ENCODE measurements at places on chromosomes 6 and 20. TPM values are rescaled to one million over a fixed set of nuclear protein-coding genes. Genes with fewer than 3 reads are reported as not detected.

PI16 gene
- polyA plus RNA-seq, result 4.2 TPM

NNAT gene
- 148 TPM for polyA plus RNA-seq

HSPA1B gene
- polyA plus RNA-seq, result 150 TPM

ARG1 gene
- 0.87 TPM for polyA plus RNA-seq

AKAP7 gene
- polyA plus RNA-seq, result 11.6 TPM

C20orf204 gene
- polyA plus RNA-seq, result 0.35 TPM

DEFB124 gene
- polyA plus RNA-seq, result not detected

CLVS2 gene
- 0.23 TPM for polyA plus RNA-seq

TGM3 gene
- polyA plus RNA-seq, result 0.98 TPM

MROH8 gene
- polyA plus RNA-seq, result 7.1 TPM

TTLL9 gene
- 2.3 TPM for polyA plus RNA-seq

SLC22A7 gene
- 0.74 TPM for polyA plus RNA-seq

LAMP5 gene
- 7.5 TPM for polyA plus RNA-seq

MAS1 gene
- not detected for polyA plus RNA-seq

TINAG gene
- 34.8 TPM for polyA plus RNA-seq

SAMD3 gene
- polyA plus RNA-seq, result 0.88 TPM

RBL1 gene
- 11.6 TPM for polyA plus RNA-seq

EYA2 gene
- 0.49 TPM for polyA plus RNA-seq

NRSN1 gene
- polyA plus RNA-seq, result 0.85 TPM

CLPSL1 gene
- polyA plus RNA-seq, result 0.73 TPM

FLRT3 gene
- 111 TPM for polyA plus RNA-seq

CASS4 gene
- polyA plus RNA-seq, result 3.8 TPM

SLA2 gene
- 0.37 TPM for polyA plus RNA-seq

SLPI gene
- polyA plus RNA-seq, result not detected

PFDN6 gene
- polyA plus RNA-seq, result 74.6 TPM

GGTLC1 gene
- polyA plus RNA-seq, result not detected

GMDS gene
- polyA plus RNA-seq, result 69.9 TPM

CRISP2 gene
- polyA plus RNA-seq, result 0.16 TPM

PGBD1 gene
- polyA plus RNA-seq, result 10.0 TPM

COX4I2 gene
- polyA plus RNA-seq, result 3.0 TPM

TAGAP gene
- polyA plus RNA-seq, result 0.72 TPM

ARHGAP40 gene
- polyA plus RNA-seq, result 0.24 TPM

TAAR5 gene
- not detected for polyA plus RNA-seq

CAP2 gene
- polyA plus RNA-seq, result 11.7 TPM

LKAAEAR1 gene
- polyA plus RNA-seq, result not detected

HDGFL1 gene
- polyA plus RNA-seq, result not detected

MLIP gene
- polyA plus RNA-seq, result 0.51 TPM

ASCC3 gene
- polyA plus RNA-seq, result 27.4 TPM

RNF144B gene
- 16.7 TPM for polyA plus RNA-seq

NKX2-4 gene
- polyA plus RNA-seq, result not detected

LCA5 gene
- polyA plus RNA-seq, result 11.6 TPM

HMGN3 gene
- 380 TPM for polyA plus RNA-seq
